Activated naive CD8-positive, alpha-beta T cell treated with anti-CD3 and anti-CD28 coated beads, Interleukin-2, amount 50 U/mL, for 16 hours (primary cell): ENCODE measurements at places on chromosomes 11 and 22.

DNA sequence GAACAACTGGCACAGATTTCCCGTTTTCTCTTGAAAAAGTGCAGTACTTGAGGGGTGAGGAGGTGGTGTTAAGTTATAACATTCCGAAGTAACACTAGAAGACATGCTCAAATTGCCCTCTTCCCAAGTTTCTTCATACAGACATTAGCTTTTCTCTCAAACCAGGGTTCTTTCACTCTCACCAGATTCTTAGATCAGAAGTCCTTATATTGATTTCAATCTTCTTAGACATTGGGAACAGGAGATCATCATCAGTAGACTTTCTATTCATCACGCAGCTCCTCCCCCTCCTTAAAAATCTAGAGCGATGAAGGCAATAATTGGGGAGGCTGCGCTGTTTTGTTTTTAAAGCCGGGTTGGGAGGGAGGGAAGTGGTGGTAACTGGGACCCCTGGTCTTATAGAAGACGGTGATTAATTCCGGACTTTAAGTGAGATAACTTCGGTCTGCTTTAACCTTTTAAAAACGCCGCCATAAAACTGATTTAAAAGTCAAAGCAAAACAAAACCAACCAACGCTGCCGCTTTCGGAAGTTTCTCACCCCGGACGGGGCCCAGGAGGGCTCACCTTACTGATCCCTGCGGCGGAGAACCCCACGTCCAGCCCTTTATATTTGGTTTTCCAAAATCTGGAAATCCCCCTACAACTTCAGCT is 665 bp downstream of the USP28 start:
- no peak for DNase-seq

DNA sequence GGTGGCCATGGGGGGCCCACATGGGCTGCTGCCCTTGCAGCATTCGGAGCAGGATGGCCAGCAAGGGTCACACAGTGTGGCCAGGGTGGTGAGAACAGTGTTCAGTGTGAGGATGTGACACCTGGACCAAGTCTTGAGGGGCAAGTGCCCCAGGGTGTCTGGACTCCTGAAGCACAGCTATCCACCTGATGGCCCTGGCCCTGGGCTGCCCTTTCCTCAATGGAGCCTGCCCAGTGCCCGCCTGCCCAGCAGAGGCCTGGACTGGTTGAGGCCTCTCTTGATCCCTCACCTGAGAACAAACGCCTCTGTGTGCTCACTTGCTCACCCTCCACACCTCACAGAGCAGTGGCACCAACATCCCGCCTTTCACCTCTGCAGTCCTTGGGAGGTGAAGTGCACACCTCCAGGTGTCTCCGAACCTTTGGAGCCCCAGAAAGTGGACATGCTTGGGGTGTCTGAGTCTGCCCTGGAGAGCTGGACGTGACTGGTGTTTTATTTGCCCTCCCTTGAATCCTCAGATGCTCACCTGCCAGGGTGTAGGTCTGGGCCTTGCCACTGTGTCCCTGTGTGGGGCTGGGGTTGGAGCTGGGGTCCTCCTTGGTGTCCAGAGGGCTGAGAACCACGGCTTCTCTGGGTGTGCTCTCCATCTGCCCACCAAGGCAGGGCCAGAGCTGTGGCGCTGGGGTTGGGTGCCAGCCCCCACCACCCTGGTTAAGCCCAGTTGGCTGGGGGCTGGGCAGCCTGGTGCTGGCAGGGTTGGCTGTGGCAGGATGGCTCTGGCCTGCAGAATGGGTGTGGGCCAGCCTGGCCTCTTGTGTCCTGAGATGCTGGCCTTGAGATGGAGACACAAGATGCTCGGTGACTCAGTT is 3.8 kb upstream of the MUC2 start:
- DNase-seq, result no peak

DNA sequence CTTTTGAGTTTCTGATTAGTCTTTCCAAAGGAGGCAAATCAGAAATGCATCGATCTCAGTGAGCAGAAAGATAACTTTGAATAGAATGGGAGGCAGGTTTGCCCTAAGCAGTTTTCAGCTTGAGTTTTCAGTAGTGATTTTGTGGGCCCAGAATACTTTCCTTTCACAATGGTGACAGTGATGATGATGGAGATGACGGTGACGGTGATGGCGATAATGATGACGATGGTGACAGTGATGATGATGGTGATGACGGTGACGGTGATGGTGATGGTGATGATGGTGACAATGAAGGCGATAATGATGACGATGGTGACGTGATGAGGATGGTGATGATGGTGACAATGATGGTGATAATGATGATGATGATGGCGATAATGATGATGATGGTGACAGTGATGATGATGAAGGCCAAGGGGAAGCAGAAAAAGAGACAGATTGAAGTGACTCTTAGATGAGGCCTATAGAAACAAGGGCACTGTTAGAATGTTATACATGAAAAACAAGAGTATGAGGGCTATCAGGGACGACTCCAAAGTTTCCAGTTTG is 153.4 kb upstream of the B3GAT1 start:
- DNase-seq, result no peak

DNA sequence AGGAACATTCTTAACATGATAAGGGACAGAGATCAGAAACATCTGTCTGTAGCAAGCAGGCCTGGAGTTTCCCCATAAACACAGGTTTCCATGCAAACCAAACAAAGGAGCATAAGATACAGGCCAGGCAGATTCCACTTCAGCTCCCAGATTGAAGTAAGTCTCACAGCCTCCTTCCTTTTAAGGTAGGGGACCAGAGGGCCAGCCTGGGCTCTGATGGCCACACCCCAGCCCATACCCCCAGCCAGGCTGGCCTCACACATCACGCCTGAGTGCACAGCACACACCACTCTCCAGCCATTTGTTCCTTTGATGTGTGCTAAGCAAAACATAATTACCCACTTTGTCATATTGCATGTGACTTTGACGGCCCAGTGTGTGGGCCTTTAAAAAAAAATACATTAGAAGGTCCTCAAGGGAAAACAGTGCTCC is 518.7 kb downstream of the NTM start:
- DNase-seq, result no peak

GRCh38 chr11:13114566-13115379 is 105.7 kb downstream of the RASSF10 start:
- DNase-seq, result no peak

DNA sequence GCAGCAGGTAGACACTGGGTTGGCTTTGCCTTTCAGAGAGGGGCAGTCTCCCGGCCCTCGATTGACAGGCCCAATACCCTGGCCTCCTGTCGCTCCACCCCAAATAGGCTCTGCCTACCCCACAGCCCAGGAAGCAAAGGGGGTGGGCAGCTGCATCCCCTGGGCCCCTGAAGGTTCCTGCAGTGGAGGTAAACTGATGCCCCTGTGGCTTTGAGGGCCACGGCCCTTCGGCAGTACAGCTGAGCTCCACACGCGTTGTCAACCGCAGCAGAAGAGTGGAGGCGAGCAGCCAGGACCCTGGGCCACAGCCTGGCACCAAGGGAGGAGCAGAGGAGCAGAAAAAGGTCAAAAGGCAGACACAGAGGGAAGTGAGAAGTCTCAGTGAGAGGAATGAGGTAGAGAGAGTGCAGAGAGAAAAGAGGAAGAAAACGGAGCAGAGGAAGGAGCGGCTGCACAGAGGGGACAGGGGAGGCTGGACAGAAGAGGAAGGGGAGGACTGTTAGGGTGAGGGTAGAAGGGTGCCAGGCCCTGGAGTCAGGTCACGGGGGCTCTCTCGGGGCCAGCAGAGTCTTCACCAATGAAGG is 64.0 kb downstream of the SLC22A12 start:
- DNase-seq, result no peak

- no peak for DNase-seq
These were observed 69.2 kb upstream of the OR9G4 start for GRCh38 chr11:56817661-56818060.

- no peak for DNase-seq
These were observed 35.2 kb downstream of the LRRC10B start for GRCh38 chr11:61543606-61544306.

DNA sequence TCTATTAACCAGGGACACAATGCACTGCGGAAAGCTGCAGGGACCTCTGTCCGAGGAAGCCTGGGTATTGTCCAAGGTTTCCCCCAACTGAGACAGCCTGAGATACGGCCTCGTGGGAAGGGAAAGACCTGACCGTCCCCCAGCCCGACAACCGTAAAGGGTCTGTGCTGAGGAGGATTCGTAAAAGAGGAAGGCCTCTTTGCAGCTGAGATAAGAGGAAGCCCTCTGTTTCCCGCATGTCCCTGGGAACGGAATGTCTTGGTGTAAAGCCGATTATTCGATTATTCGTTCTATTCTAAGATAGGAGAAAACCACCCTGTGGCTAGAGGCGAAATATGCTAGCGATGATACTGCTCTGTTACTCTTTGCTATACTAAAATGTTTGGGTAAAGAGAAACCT is 5.2 kb downstream of the BET1L start:
- no peak for DNase-seq

DNA sequence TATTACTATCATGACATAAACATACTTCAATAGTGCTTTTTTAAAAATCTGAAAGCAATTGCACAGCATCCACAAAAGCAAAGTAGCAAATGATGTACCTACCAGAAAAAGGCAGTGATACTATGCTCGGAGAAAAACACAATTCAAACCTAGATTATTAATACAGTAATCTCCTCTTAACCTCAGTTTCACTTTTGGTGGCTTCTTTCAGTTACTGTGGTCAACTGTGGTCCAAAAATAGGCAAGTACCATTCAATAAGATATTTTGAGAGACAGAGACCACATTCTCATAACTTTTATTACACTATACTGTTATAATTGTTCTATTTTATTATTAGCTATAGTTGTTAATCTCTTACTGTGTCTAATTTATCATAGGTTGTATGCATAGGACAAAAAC is 20.8 kb downstream of the KCNA4 start:
- DNase-seq, result no peak

DNA sequence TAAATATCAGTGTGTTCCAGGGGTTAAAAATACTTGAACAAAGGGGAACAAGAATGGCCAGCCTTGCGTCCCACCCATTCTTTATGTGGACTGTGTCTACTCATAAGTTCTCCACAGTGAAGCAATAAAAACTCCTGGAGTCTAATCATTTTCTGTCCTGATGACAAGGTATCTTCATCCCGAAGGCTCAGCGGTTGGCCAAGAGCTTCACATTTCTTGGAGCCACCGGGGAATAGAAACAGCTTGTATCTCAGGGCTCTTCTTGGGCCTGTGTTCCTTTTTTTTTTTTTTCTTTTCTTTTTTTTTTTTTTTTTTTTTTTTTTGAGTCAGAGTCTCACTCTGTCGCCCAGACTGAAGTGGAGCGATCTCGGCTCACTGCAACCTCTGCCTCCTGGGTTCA is 36.8 kb upstream of the ADORA2A start:
- DNase-seq, result no peak

DNA sequence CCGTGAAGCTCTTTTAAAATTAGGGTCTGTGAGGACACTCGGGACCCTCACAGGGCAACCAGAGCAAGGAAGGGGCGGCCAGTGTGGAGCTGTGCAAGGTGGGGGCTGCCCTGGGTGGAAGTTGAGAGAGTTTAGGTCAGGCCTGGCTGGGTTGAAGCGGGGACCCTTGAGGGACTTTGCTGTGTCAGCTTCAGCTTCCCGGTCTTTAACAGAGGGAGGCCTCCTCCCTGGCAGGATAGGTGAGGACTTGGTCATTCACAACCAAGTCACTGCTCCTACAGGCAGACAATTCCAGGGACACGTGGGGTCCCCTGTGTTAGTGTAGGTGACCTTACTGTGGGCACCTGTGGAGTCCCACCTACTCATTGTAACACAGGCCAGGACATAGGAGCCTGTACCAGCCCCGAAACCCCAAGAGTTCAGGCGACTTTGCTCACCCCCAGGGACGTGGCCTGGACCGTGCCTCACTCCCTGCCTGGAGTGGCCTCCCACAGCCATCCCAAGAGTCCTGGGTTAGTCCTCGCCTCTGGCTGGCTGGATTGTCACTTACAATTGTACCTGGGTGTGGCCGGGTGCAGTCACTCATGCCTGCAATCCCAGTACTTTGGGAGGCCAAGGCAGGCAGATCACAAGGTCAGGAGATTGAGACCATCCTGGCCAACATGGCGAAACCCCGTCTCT is 18.8 kb upstream of the ARHGAP8 start:
- DNase-seq, result no peak

GRCh38 chr11:128948583-128948982 is 5.9 kb upstream of the TP53AIP1 start:
- DNase-seq, result no peak

GRCh38 chr11:94595076-94595475 is 27.9 kb downstream of the PIWIL4 start:
- DNase-seq, result no peak

GRCh38 chr11:11534981-11535380 is 86.8 kb downstream of the GALNT18 start:
- no peak for DNase-seq

- no peak for DNase-seq
These were observed 1331.3 kb downstream of the BRD1 start for GRCh38 chr22:48496226-48496845.

DNA sequence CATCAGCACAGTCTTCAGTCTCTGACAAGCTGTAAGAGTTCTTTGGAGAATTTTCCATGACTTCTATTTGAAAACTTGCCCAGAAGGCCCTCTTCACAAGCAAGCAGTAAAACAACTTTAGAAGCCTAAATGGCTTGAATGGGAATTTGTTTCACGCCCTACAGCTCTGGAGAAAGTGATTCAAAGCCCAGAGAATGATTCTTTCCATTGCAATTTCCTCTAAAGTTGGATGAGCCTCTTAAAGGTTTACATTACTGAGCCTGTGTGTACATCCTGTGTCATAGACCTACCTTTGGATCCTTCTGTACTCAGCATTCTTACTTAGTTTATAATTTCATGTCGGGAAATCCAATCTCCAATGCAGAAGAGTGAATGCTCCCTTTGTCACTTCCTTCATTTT is 6.8 kb upstream of the OR8B3 start:
- DNase-seq, result no peak

DNA sequence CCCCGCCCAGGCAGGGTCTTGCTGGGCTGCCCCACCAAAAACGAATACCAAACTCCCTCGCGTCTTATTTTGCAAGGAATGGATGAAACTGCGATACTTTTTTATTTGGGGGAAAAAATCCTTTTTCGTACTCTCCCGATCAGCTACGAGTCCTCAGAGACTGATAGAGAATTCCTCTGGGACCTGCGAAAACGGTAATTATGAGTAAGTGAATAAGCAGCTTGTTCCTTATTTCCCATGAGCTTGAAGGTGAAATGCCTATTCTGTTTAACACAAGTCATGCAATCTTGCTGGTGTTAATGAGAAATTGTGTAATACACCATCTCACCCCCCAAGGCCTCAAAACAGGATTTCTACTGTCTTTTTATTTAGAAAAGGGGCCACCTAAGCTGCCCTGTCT is 5.5 kb downstream of the GRK3 start:
- DNase-seq, result no peak

- no peak for DNase-seq
These were observed 104.0 kb upstream of the TOP3B start for GRCh38 chr22:22086501-22087158.

GRCh38 chr11:61820174-61820573 is 3.4 kb upstream of the FADS1 start:
- no peak for DNase-seq

GRCh38 chr22:44625981-44626687 is 75.9 kb upstream of the PRR5 start:
- DNase-seq, result peak; percentile 52

GRCh38 chr11:38278457-38279141 is 1680.6 kb upstream of the RAG2 start:
- DNase-seq, result no peak
